NCI-H1105 (cell line): ENCODE measurements at places on chromosomes 16 and 17.

DNA sequence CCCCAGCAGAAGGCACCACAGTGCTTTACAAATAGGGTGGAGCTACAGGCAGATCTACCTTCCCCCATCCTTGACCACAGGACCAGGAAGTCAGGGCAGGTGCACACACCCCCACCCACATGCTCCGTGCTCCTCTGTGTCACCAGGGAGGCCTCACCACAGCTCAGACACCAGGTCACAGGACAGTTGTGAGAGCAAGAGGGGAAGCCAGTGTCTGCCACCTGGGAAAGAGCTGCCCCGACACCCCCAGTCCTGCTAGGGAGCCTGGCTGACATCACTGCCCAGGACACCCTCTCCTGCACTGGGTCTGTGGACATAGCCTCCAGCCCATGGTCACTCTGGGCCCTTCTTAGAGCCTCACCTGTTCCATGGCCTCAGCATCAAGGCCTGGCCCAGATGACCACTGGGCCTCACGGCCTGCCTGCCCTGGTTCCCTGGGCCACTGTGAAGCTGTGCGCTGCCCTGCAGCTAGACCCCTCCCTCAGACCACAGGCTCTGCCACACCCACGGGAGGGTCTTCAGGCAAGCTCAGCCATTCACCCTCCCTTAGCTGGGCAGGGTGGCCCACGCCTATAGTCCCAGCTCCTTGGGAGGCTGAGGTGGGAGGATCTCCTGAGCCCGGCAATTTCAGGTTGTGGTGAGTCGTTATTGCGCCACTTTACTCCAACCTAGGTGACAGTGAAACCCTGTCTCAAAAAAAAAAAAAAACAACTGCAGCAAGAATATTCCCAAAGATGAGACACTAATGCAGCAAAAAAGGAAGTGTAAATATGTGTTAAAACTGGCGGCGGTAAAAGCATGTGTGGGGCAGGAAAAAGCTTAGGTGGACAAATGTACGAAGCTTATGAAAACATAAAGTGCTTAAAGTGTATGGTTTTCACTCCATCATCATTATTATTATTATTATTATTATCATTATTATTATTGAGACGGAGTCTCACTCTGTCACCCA lies 14.2 kb downstream of the POLR3K start:
- no peak for DNase-seq

GRCh38 chr16:87409153-87409552 lies 17.0 kb downstream of the MAP1LC3B start:
- DNase-seq = no peak

DNA sequence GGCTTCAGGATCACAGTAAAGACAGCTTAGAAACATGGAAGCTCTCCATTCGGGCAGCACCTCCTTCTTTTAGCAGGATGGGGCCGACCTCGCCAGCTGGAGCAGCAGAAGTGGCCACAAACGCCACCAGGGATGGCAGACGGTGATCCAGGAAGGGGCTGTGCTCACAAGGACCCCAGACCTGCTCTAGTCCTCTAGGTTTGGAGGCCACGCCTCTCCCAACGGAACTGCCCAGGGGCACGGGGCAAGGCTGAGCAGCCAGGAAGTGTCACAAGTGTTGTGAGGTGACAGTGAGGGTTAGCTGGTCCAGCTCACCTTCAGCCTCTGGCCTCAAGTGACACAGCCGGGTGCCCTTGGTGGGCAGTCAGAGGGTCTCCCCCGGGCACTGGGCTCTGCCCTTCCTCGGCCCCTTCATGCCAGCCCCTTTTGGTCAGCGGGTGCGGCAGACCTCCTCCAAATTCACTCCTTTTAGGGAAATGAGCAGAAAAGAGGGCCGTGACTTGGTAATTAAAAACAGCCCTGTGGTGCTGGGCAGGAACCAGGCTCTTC lies 20.4 kb downstream of the CEP295NL start:
- no peak for DNase-seq

DNA sequence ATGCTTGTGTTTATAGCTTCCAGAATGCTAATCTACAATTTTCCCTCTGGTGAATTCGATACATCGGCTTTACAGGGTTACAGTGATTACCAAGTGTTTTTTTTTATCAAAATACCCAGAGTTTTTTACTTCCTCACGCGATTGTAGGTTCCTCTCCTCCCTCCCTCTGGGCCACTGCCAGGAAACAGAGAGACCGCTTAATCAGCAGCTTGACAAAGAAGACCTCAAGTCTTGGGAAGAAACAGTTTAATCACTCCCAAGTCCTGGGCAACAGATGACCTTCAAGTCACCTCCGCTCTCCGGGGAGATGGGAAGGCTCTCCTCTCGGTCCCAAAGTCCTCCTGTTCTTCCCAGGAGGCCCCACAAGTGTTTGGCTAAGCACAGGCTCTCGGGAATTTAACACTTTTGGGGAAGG lies 23.5 kb downstream of the SMTNL2 start:
- no peak for DNase-seq

DNA sequence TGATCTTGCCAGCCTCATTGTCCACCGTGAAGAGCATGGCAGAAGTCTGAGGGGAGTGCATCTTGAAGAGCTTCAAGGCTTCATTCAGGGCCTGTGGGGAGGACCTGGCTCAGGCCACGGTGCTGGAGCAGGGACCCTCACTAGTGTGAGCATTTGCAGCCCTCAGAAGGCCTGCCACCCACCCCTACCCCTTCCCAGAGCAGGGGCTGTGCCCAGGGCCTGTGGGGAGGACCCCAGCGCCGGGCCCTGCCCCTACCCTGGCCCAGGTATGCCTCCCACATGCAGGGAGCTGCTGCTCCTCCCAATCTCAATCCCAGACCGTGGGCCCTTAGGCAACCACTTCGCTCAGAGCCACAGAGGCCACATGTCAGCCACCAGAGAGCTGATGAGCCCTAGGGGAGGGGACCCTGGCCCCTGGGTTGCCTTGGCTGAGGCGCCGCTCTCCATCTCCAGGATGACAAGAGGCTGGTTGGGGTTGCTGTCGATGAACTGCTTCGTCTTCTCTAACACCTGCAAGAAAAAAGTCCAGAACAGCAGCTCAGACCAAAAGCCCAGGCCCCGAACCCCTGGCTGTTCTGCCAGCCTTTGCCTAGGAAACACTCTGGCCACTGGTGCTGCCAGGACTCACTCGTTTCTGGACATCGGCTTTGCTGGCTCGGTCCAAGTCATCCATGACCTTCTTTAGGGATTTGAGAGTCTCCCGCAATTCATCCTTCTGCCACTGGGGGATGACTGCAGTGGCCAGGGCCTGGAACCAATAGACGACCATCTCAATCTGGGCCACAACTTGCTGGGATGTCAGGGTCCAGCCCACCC lies 1.8 kb upstream of the EXOSC6 start:
- no peak for DNase-seq

DNA sequence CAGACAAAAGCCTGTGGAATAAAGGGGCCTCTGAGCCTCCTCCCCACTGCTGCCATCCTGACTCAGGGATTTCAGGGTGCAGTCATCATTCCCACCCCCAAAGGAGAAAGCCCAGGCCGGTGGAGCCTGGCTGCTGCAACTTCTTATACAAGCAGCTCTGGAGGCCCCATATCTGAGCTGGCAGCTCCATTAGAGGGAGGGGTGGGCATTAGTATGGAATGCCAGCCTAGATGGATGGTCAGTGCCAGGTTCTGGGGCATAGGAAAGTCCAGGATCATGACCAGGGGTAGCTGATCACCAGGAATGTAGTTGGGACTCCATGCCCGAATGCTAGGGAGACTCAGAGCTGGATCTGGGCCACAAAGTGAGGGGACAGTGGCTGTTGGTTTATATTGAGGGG lies 581.0 kb downstream of the KCNJ18 start:
- DNase-seq = no peak

- DNase-seq = no peak
Observed at GRCh38 chr17:42325026-42325425, 36.7 kb downstream of the STAT5A start.

GRCh38 chr16:86288716-86289294 lies 221.5 kb upstream of the FOXF1 start:
- no peak for DNase-seq

DNA sequence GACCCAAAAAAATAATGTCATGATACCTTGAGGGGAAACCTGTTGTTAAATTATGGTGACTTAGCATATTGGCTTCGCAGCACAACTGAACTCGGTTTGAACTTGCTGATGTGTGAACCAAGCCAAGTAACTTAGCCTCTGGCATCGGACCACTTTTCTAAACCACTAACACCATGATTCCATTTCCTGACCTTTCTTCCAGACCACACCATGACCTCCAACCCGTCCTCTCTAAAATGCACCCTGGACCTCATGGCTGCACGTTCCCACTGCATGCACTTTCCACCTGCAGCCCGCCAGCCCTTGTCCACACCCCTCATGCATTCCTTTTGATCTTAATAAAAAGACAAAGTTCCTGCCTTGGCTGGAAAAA lies 29.3 kb downstream of the DYNLRB2 start:
- DNase-seq = no peak

DNA sequence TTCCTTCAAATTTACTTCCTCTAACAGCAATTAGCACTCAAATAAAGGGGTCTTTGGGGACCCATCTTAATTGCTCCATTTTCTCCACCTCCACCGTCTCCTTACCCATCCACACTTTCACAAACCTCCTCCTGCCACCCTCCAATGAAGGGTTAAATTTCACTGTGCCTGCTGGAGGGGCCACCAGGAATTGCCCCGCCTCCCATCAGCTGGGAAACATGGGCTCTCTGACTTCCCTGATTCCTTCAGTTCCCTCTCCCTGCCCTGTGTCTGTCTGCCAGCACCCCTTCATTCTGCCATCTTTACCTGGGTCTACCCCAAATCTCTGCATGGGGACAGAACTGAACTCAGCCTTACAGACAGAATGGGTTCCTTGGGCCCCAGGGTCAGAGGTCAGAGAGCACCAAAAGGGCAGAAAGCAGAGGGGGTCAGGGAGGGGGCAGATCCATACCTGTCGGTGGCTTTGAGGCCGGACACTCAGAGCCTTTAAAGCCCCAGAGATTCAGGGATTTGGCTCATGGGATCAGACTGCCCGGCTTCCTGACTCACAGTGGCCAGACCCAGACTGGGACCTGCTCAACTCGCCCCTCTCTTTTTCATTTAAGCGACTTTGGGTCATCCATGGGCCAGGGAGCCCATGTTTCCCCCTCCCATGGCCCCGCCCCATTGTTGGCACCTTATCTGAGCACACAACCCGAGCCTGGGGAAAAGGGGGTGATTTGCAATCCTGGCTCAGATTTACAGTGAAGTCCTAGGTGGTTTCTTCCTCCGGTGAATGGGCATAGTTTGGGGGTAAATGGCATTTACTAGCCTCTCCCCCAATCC lies 17.6 kb upstream of the SP2 start:
- DNase-seq = no peak

DNA sequence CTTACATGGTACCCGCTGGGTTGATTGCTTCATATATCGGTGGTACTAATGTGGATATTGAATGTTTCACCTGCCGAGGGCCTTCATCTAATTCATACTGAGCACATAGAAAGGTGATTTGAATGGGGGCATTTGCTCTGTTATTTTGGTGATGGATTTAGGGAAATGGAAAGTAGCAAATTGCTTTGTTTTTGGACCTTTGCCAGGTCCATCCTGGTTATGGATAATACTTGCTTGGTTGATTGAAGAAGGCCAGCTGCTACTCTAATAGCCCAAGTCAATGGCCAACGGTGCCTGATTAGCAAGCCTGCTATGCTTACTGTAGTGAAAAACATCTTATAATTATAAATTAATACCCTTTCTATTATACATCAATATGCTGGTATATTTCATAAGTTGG lies 253.6 kb downstream of the CDH13 start:
- DNase-seq = peak; percentile 62

GRCh38 chr17:83155128-83156121 lies 76.0 kb downstream of the METRNL start:
- DNase-seq = no peak

DNA sequence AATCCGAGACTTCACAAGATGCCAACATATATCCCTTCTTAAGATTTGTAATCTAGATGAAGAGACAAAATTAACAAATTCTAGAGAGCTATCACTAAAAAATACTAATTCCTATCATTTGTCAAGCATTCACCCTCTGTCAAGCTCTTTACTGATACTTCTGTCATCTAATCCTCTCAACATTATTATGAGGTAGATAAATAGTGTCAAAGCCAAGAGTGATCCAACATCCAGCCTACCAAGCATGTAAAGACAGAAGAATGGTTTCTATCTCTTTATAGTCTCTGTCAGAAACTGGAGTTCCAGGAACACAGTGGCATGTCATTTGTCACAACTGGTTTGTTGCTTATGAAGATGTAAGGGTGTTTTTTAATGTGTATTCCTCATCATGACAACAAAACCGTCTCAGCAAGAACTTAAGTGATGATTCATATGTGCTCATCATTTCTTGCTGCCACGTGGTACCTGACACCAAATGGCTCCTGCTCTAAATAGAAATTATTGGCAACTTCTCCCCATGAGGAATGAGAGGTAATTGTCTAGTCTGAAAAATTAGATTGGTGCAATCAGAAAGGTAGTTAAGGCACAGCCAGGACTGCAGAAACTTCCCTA lies 196.8 kb downstream of the TOX3 start:
- DNase-seq = no peak

- DNase-seq = no peak
Observed at GRCh38 chr17:26731005-26731921, 562.7 kb upstream of the WSB1 start.

DNA sequence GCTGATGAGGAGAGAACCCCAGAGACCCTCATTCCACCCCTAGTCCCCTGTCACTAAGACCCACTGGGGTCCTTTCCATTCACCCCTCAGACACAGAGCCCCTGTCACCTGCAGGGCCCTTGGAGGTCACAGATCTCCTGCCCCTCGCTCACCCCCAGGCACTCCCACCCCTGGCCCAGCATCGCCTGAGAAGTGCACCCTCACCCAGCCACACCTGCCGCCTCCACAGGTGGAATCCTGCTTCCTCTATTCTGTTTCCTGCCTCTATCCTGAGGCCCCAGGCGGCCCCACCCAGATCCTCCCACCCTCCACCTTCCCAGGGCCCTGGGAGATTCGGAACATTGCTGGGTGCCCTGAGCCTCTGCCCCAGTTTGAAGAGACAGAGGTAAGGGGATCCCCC lies 13.8 kb upstream of the KRT17 start:
- DNase-seq = no peak

GRCh38 chr17:74147056-74147835 lies 56.2 kb upstream of the RPL38 start:
- DNase-seq = no peak

GRCh38 chr17:39147221-39148185 lies 3.9 kb downstream of the PLXDC1 start:
- no peak for DNase-seq

DNA sequence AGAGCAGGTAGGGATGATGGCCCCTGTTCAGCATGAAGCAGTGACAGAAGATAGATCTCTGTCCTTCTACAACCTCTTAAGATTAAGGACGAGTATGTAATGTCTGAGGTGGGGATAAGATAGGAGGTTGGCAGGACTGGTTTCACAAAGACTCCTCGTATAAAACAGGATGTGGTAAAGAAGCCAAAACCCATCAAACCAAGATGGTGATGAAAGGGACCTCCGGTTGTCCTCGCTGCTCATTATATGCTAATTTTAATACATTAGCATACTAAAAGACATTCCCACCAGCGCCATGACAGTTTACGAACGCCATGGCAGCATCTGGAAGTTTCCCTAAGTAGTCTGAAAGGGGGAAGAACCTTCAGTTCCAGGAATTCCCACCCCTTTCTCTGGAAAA lies 27.3 kb downstream of the MIS12 start:
- DNase-seq = no peak
